ENCODE measurements at places on chromosomes 2 and 18.

- no peak for DNase-seq
Measured at GRCh38 chr2:207409517-207409916, 120.2 kb upstream of the CREB1 start.

- no peak for DNase-seq
Measured at GRCh38 chr2:64166212-64166611, 22.0 kb upstream of the PELI1 start.

DNA sequence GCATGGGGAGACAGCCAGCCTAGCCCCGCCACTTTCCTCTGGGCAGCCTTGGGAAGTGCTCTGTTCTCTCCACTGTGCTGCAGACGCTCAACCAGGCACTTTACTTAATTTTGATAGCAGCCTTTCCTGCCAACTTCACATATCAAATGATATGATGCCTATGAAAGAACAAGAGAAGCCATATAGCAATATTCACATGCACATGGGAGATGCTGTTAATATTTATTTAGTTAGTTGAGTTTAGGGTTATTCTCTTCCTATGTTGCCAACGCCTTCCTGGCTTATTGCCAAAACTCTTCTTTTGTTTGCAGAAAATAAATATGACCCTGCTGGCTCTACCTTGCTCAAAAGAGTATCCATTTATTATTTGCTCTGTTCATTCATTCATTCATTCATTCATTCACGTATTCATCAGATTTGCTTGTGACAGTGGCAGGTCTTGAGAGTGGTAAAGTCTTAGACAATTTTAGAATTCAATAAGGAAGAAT is 99.3 kb downstream of the GATA6 start:
- no peak for DNase-seq

DNA sequence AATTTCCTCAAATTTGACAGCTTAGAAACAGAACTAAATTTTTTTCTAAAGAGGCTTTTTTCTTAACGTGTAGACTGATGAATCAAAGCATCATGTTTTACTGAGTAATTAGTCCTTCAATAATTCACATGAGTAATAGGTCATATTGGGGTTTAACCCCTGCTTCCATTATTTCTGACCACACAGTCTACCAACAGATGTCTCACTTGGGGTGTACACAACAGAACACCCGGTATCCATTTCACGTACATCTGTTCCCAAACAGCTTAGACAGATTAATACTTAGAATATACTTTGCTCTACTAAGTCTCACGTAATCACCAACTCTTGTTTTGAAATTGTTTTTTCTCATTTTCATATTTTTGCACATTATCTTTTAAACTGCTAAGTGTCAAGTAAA is 14.8 kb downstream of the CERKL start:
- no peak for DNase-seq

GRCh38 chr2:134717286-134718022 is 1.3 kb downstream of the TMEM163 start:
- DNase-seq, result no peak

- DNase-seq, result no peak
Measured at GRCh38 chr2:216486708-216487107, 11.9 kb upstream of the RPL37A start.

GRCh38 chr18:55097456-55098170 is 138.4 kb upstream of the CCDC68 start:
- no peak for DNase-seq

DNA sequence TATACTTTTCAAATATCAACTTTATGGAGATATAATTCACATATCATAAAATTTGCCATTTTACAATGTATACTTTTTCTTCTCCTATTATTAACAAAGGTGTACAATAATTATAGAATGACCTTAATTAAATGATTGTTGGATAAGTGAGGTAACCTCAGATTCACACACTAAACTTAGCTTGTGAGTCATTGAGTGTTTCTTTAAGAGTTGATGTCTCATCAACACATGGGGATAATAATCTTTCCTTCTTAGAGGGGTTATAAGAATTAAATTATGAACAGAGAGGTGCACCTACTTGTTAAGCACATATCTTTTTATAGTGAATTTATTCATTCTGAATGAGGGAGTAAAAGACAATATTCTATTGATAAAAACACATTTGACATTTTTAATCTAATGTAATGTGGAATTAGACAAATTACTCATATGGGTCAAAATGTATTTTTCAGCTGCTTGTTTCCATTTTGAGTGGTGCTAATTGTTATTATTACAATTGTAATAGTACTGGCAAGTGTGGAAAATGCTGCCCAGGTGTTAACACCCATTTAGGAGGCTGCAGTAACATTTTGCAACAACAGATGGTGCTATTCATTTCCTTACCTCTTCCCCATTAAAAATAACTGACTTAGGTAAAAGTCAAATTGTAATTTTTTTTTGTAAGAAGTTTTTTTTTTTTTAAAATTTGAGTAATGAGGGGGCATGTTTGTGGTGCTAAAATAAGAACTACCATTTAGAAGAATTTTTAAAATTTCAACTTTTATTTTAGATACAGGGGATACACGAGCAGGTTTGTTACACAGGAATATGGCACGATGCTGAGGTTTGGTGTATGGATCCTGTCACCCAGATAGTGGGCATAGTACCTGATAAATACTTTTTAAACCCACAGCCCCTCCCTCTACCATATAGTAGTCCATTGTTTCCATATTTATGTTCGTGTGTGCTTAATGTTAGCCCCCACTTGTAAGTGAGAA is 32.1 kb upstream of the DYNAP start:
- no peak for DNase-seq

DNA sequence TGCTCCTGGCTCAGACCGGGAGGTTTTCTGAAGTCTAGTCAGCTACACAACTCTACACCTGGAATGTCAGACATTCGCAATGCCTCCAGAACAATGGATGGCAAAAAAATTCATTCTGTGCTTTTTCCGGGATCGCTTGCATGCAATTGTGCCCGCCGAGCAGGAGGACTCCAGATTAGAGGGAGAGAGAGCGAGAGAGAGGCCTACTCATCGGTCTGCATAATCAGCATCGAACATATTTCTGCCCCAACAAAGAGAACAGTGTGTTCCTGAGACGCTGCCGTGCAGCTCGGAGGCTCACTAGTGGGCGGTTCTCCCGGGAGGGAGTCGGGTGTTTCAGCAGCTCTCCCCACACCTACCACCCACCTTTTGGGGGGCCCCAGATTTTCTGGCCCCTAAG is 117.1 kb downstream of the KLHL29 start:
- no peak for DNase-seq

DNA sequence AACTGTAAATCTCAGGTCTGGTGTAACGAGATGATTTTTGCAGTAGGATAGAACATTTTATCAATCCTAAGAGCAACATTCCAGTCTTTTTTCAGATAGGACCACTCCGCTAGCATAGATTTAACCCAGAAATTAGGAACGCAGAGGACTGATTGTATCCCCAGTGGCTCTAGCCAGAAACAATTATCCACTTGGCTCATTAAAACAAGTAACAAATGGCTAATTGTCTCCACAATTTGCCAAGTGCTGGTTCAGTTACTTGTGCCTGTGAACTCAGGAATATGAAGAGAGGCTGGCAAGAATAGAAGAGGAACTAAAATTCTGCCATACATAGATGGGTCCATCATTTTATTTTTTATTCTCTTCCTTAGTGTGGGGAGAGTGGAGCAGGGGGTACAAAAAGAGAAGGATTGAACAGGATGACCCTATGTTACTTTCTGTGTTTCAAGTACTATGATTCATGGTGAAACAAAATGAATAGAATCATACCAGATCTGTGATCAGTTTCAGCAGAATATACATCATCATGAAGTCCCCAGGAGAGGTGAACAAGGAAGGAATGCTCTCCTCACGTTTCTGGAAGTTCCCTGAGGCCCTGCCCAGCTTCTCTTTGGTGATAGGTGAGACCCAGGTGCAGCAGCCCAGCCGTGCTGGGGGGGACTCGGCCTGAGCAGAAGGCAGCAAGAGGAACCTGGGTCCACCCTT is 121.6 kb downstream of the ARL4C start:
- no peak for DNase-seq

GRCh38 chr2:48651158-48651790 is 33.6 kb downstream of the GTF2A1L start:
- peak; percentile 47 for DNase-seq

DNA sequence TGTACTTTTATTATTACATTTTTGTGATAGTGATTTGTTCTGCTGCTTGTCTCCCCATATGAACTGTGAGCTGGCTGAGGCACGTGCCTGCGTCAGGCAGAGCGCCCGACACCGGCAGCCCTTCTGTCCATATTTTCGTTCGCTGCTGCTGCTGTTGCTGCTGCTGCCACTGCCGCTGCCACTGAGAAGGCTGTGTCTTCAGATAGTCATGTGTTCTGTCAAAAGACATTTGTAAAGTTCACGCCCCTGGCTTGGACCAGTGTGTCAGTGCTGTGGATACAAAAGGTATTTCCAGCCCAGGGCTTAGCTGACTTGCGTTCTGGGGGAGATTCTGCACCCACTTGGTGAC is 47.0 kb downstream of the TWIST2 start:
- no peak for DNase-seq

- no peak for DNase-seq
Measured at GRCh38 chr2:100265226-100265625, 57.1 kb downstream of the LONRF2 start.

DNA sequence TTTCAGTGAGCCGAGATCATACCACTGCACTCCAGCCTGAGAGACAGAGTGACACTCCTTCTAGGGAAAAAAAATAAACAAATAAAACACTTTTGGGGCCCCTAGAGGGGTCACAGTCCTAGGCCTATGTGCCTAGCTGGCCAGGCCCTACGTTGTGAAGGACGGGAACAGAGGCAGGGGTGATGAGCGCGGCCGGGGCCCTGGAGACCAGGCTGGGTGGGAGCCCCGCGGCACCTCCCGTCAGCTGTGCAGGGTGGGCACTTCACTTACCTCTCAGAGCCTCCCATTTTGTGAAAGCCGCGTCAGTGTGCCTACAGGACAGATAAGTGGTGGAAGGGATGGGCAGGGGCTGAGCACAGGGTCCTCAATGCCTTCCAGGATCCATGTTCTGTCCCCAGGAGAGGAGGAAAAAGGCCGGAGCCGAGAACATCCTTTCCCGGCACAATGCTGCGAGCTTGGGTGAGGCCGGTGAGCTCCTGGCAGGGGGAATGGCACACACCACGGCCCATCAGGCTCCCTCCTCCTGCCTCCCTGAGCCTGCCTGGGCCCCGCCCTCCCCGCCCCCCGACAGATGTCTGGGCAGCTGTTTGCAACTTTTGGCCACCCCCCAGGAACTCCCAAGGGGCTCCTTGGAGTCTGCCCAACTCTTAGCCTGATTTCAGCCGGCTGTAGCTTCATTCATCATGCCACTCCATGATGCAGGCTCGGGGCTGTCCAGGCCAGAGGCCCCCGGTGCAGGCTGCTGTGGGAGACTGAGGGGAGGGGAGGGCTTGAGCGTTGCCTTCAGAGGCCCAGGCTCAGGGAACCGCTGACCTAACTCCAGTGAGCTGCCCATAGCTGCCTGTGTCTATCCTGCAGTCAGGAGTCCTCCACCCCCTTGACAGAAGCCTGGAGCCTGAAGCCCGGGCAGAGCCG is 196.5 kb downstream of the TFCP2L1 start:
- DNase-seq, result no peak

DNA sequence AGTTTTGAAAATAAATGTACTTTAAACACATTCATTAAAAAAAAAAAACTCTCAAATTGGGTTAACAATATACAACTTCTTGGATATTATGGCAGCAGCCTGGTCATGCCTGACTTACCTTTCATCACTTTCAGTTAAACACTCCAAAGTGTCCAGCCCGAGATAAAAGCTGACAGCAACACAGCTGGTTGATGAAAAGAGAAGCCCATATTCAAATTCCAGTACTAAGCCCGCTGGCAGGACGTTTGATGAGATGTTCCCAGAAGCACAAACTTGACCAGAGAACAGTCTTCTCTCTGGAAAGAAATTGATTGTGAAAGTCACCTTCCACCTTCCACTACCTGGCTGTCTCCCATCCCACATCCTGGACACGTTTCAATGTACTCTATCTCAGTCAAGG is 586.3 kb downstream of the TDRD15 start:
- no peak for DNase-seq

DNA sequence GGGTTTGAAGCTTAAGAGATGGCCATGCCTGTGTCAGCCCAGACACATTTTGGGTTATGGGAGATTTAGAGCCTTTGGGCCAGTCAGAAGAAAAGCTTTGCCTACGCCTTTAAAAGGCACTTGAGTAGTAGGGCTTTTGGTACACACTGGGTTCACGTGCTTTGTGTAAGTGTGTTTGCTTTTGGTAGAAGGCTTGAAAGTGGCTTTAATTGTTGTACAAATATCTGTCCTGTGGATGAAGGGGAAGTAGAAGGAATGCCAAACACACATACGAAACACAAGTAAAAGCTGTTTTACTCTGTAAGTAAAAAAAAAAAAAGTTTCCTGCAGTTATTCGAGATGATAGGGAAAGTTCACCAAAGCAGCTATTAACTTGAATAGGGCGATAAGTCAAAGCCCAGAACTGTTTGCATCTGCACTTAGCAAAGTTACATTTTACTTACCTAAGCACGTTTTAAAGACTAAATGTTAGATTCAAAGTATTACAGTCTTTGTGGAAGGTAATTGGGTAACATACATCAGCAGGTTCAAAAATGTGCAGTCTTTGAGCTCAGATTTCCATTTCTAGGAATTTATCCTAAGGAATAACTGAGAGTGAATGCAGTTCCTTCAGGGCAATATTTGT is 75.4 kb downstream of the STK25 start:
- no peak for DNase-seq

GRCh38 chr2:173462892-173463840 is 108.5 kb downstream of the CDCA7 start:
- no peak for DNase-seq

DNA sequence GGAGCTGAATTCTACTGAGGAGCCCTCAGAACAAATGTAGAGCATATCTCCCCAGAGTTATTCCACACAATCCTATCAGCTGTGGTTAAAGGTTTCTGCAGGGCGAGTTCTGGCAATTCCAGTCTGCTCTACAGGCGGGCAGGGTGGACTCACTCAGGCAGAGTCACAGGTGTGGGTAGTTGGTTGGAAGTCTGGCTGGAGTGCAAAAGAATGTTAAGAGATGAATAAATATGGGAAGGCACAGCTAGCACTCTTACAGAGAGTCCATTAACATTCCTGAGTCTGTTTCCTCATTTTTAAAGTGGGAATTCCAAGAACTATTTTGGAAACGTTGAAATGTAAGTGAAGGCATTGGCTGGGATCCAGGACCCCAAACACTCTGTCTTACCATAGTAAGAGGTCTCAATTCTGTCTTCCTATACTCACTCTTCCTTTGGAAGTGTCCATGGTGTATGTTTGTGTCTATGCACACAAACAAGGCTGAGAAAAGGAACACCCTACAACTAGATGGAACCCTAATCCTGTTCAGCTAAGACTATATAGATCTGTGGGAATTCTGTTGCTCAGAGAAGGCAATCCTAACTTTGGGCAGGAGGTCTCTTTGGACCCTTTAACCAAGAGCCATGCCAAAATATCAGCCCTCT is 63.3 kb upstream of the AQP4 start:
- DNase-seq, result no peak
